ENCODE measurements at places on chromosomes 3 and 15.

DNA sequence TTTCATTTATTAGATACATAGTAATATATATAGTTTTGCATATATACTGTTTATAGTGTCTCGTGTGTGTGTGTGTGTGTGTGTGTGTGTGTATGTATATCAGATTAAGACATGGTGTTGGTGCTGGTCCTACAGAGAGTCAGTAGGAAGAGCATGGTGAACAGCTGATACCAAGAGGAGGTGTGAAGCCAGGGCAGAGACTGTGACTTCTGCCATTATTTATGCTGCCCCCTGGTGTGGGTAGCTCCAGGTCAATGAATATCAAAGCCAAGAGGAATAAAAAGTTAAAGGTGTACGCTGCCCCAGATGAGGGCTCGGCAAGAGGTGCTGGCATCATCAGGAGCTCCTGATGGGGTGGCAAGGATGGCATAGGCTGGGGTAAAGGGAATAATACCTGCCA lies 299.5 kb upstream of the RASGRP1 start:
- DNase-seq, result no peak

DNA sequence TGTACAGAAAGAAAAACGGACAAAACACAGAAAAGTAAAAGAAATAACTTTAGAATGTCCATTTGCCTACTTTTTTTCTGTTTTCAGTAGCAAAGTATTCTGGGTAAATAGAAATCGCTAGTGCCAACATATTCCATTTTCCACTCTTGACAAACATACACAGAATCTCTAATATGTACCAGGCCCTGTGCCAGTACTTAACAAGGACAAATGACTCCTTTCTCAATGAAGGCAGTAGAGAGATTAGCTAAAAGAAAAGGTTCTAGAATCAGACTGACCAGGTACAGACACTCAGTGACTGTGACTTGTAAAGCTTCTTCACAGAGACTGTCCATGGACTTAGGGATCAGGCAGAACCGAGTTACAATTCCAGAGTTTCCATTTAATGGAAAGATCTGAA lies 165.8 kb upstream of the STAC start:
- DNase-seq, result no peak

DNA sequence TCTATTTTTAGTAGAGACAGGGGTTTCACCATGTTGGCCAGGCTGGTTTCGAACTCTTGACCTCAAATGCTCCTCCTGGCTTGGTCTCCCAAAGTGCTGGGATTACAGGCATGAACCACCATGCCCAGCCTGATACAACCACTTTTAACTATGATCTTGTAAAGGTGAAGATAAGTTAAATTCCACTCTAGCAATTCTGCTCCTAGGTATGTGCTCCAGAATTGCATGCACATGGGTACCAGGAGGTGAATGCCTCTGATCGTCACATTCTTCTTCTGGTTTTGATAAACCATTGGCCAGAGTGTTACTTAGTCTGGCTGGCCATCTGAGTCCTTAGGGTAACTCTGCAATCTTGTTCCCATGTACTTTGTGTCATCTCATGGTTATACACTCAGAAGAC lies 22.3 kb downstream of the CSPG5 start:
- no peak for DNase-seq

DNA sequence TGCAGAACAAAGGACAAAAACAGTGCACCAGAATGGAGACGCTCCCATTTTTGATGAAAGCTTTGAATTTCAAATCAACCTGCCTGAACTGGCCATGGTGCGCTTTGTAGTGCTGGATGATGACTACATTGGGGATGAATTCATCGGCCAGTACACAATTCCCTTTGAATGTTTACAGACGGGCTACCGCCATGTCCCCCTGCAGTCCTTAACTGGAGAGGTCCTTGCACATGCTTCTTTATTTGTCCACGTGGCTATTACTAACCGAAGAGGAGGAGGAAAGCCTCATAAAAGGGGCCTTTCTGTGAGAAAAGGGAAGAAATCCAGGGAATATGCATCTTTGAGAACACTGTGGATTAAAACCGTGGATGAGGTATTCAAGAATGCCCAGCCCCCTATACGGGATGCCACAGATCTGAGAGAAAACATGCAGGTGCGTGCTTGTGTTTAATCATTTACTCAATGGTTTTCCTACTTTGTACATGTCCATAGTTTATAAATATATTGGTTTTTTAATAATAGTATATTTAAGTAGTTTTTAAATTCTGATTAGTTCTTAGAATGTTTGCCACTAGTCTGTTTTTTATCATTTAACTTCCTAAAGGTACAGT lies 127.1 kb downstream of the PLCL2 start:
- DNase-seq, result no peak

- no peak for DNase-seq
Measured at GRCh38 chr3:25849641-25850385, 59.9 kb downstream of the OXSM start.

- DNase-seq, result no peak
Measured at GRCh38 chr15:42146551-42147430, 9.6 kb downstream of the PLA2G4F start.

- DNase-seq, result peak; percentile 5
Measured at GRCh38 chr3:25493786-25494185, 65.7 kb downstream of the RARB start.

DNA sequence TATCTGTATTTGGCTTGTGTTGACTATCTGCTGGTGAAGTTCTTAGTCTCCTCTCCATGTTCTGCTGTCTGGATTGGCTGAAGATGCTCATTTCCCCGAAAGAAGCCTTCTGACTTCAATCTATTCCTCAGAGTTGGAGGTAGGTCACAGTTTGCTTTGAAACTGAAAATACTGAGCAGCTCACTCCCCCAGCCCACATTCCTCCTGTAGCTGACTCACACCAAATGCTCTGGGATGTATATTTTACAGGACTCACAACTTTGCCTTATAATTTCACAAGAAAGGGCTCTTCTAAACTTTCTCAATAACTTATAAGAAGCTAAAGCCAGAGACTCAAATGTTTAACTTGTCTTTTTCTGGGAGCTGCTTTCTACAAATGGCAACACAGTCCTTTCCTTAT lies 36.3 kb upstream of the SNX4 start:
- no peak for DNase-seq

GRCh38 chr3:95886616-95887015 lies 927.8 kb upstream of the EPHA6 start:
- no peak for DNase-seq

DNA sequence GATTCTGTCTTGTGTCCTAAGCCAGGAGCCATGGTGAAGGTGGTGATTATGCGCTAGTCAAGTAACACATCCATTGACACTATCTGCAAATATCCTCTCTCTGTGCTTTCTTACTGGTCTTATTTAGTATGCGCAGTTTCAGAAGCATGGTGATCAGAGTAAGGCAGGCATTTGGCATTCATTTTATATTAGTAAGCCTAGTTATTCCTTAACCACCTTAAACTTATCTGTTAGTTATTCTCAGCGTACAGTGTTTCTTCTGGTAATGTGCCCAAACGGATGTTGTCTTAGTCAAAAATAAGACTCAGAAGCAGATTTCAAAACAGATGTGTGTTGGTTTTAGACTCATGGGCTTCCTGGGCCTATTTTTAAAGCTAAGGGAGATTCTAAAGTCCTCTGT lies 329.2 kb downstream of the GRM7 start:
- DNase-seq, result no peak

GRCh38 chr15:74794248-74794969 lies 12.5 kb downstream of the CSK start:
- DNase-seq, result no peak

GRCh38 chr3:108024146-108024850 lies 66.5 kb downstream of the CD47 start:
- no peak for DNase-seq

DNA sequence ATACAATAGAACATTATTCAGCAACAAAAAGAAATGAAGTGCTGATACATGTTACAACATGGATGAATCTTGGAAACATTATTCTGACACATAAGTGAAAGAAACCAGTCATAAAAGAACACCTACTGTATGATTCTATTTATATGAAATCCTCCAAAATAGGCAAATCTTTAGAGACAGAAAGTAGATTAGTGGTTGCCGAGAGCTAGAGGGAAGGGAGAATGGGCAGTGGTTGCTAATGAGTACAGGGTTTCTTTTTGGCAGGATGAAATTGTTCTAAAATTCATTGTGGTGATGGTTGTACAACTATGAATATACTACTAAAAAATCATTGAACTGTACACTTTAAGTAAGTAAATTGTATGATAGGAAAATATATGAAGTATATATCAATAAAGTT lies 6.3 kb upstream of the LRRC58 start:
- no peak for DNase-seq

GRCh38 chr3:170848292-170848917 lies 21.6 kb downstream of the RPL22L1 start:
- no peak for DNase-seq

- no peak for DNase-seq
Measured at GRCh38 chr15:85718271-85718971, 76.3 kb downstream of the KLHL25 start.

DNA sequence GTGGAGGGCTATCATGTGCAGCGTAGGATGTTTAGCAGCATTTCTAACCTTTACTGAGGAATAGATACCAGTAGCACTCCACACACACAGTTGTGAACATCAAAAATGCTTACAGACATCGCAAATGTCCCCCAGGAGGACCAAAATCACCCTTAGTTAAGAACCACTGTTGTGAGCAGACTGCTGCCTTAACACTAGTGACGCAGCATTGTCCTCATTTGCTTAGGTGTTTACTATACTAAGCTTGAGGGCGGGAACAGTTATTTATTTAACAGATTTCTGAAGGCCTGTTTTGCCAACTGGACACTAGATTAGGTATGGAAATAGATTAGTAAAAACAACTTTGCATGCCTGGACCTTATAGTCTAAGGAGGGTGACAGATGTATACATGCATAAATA lies 2.3 kb downstream of the PPP2R3A start:
- DNase-seq, result no peak

- no peak for DNase-seq
Measured at GRCh38 chr3:23312866-23313265, 109.7 kb downstream of the UBE2E2 start.

GRCh38 chr3:29171043-29171990 lies 109.6 kb upstream of the RBMS3 start:
- no peak for DNase-seq

- no peak for DNase-seq
Measured at GRCh38 chr3:28912120-28912885, 368.6 kb upstream of the RBMS3 start.

GRCh38 chr15:37929238-37929637 lies 5.2 kb upstream of the TMCO5A start:
- DNase-seq, result no peak

DNA sequence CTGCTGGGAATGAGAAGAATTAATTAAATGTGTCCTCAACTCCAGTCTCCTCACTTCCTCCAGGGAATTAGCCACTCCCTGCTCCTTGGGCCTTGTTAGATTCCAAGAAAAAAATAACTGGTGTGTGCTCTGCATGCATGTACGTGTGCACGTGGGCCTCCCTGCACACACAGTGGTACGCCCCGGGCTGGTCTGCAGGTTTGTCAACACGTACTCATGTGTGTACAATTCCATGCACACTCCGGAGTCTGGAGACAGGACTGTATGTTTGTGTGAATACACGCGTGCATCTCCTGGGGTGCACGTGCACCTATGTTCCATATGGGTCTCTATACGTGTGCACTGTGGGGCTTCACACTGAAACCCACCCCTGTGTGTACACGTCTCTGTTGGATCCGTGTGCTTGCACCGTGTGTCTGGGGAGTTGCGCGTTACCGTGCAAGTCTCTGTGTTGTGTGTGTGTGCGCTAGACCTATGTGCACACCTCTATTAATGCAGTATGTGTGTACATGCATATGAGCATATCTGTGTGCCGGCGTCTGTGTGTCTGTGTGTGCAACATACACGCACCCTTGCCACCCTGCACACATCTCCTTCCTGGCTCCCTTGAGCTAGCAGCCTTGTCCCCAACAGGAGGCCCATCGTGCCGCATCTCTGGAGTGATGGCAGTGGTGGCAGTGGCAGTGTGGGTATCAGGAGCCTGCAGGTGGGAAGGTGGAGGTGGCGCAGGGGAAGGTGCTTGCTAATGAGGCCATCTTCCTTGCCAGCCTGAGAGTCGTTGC lies 210.1 kb downstream of the TBC1D2B start:
- DNase-seq, result no peak

GRCh38 chr3:79960594-79960993 lies 192.8 kb upstream of the ROBO1 start:
- DNase-seq, result no peak

GRCh38 chr15:70436428-70436827 lies 326.9 kb downstream of the UACA start:
- no peak for DNase-seq

GRCh38 chr3:53844262-53845102 lies 1.7 kb downstream of the CHDH start:
- DNase-seq, result peak; percentile 16

- DNase-seq, result no peak
Measured at GRCh38 chr3:125058959-125059358, 3.2 kb upstream of the HEG1 start.

DNA sequence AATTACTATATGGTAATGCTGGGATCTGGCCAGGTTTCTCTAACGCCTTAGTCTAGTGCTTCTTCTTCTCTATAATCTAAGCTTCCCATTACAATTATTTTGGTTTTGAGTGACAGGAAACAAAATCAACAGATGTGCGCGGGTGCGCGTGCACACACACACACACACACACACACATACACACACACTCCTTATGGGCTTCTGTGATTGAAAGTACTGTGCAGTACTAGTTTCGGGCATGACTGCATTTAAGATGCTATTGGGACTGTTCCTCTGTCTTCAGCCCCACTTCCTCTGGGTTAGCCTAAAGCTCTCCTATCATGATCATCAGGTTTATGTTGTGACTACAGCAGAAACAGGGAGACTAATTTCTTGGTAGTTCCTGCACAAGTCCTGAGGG lies 32.2 kb downstream of the EPHB1 start:
- no peak for DNase-seq

DNA sequence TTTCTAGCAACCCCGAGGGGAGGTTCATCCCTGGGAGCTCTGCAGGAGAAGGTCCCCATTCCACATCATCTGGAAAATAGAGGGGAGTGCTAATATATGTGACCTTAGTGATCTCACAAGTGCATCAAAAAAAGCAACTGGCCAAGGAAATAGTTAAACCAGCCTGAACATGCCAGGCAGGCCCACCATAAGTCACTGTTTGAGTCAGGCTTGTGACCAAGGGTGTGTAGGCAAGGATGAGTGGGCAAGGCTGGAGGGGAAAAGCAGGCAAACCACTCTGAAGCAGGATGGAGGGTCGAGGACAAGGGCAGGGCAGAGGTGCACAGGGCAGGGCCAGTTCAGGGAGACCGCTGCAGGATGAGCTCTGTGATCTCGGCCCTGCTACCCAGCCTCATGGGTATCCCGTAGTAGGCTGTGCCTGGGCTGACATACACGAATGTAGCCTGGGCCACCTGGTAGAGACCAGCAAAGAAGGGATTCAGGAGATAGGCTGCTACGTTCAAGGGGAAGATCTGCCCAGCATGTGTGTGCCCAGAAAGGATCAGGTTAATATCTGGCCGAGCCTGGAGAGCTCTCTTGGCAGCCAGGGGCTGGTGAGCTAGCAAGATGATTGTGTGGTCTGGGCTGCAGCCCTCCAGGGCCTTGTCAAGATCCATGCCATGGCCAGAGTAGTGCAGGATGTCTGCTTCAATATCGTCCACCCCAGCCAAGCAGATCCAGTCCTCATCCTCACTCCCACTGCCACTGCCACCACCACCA lies 4.3 kb downstream of the GLB1 start:
- DNase-seq, result no peak
